Hypothalamus (tissue), 51 donors: ENCODE measurements at places on chromosomes 7 and 10.

GRCh38 chr7:151046603-151047573 lies 1.4 kb upstream of the ASIC3 start:
- DNase-seq, result no peak

GRCh38 chr7:48350515-48350914 lies 179.3 kb downstream of the ABCA13 start:
- no peak for DNase-seq

DNA sequence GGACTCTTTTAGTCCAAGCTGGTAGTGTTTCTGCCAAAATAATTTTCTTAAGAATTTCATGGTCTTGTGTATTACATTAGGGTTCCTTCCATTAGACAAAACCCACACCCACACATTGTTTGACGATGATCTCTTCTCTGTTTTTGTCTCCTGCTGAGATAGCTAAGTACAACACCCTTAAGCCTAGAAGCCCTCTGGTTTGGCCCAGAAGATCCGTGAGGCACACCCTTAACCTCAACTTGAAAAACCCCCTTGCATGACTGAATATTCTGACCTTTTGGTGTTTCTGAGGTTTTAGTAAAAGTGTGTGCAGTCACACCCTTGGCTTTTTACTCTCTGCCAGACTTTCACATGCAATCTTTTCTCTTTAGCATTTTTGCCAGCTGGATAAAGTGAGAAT lies 29.3 kb upstream of the ERCC6 start:
- DNase-seq, result no peak

DNA sequence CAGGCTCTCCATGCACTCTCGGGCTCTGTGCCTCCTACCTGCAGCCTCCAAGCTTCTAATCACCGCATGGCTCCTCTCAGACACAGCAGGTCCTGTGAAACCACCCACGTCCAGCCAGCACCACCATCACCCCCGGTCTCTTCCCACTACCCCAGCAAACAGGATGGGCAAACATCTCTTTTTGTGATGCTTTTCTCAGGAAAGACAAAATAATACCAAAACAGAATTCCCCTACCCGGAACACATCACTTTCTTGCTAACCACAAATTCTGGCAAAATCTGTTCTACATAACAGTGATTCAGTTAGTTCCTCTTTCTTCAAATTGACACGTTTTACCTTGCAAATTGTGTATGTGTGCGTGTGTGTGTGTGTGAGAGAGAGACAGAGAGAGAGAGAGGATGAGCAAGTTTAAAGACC lies 6.5 kb downstream of the SNX8 start:
- no peak for DNase-seq

DNA sequence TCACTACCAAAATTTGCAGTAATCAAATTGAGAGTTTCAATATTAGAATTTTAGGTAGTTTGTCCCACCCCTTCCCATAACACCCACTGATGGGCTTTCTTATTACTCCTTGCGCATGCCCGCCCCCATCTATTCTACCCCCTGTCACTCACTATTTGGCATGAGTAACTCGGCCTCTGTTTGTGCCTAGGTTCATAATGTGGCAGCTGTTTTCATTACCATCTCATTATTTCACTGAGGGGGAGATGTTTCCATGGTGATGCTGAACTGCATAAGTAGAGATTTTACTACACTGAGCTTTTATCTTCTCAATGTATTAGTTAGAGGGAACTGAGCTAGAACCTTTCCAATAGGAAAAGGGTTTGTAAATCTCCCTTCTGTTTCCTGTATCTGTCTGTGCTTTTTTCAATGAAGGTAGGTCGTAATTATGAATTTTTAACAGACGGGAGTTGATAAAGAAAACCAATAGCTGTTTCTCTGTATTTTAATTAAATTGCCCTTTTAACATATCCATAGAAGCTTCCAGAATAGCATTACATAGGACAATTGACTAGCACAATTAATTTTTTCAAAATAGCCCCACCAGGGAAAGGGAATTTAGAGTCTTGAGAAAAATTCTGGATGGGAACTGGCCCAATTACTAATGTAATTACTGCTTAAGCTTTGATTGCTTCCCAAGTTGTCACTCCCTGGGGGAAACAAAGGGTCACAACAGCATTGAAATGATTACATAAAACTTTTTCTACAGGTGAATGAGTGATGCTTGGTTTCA lies 33.4 kb downstream of the PRPS1L1 start:
- no peak for DNase-seq

GRCh38 chr7:153532326-153532725 lies 519.9 kb upstream of the DPP6 start:
- DNase-seq, result no peak

DNA sequence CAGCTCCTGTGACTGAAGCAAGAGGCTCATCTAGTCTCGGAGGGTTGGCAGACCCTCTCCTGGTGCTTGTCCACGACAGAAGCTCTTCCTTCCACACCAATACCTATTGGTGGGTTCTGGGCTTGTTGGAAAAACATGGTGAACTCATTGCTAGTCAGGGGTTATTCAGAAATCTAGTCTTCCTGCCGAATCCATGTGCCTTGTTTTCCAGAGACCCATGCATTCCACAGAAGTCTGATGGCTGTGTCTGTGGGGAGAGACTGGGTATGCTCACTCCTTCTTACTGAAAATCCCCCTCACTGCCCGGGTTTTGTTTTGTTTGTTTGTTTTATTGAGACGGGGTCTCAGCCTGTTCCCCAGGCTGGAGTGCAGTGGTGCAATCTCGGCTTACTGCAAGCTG lies 138.3 kb downstream of the DNAJB6 start:
- DNase-seq, result no peak

- no peak for DNase-seq
Measured at GRCh38 chr7:137879357-137880158, 32.8 kb upstream of the DGKI start.

DNA sequence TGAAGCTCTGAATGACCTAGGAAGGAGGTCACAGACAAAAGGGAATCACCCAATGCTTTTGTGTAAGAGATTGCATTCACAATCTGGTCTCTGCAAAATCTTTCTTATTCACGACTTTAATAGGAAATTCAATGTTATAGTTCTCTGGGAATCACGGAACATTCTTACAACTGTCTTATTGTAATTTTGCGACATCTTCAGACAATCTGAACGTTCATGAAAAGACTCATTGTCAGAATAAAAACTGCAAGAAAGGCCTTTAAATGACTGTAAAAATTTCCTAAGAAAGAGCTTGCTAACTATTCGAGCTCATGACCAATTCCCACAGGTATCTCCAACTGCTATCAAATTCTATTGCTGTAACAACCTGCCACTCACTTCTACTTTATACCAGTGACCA lies 130.7 kb downstream of the DGKI start:
- DNase-seq, result no peak

DNA sequence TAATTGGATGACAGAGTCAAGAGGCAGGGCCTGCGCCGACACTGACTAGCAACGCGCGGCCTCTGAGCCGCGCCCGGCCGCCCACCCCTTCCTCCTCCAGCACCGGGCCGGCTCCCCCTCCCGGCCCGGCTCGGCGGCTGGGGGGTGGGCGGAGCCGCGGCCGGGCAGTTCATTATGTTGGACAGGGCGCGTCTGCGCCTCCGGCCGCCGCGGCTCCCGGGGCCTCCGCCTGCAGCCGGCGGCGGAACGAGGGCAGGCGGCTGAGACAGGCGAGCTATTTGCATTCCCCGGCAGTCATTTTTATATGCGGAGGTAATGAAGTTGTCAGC lies 106.7 kb downstream of the SNX10 start:
- no peak for DNase-seq

DNA sequence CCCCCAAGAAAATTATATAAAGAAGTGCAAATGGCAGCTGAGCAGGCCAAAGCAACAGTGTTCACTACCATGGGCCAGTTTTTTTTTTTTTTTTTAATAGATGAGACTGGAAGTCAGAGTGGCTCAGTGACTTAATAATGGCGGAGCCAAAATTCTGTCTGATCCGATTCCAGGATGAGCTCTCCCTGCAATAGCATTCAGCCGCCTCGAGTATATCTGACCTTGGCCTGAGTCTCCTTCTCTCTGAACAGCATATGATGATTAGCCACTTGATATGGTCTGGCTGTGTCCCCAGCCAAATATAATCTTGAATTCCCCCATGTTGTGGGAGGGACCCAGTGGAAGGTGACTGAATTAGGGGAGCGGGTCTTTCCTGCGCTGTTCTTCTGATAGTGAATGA lies 76.7 kb upstream of the PRLHR start:
- no peak for DNase-seq

- DNase-seq, result no peak
Measured at GRCh38 chr7:128304212-128304611, 39.5 kb downstream of the RBM28 start.

DNA sequence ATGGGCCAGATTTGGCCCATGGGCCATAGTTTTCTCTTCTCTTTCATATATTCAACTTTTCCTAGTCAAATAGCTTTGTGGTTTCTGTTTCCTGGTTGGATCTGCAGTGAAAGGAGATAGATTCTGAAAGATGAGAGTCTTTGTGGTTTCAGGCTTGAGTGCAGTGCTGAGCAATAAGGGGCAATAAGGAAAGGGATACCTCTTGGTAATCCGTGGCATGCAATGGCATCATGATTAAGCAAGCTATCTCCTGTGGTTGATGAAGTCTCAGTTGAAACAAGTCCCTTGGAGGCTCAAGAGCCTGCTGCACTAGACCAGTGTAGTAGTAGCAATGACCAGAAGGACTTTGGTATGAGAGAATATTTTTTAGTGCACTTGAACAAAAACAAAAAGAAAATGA lies 187.7 kb upstream of the CNTNAP2 start:
- no peak for DNase-seq

DNA sequence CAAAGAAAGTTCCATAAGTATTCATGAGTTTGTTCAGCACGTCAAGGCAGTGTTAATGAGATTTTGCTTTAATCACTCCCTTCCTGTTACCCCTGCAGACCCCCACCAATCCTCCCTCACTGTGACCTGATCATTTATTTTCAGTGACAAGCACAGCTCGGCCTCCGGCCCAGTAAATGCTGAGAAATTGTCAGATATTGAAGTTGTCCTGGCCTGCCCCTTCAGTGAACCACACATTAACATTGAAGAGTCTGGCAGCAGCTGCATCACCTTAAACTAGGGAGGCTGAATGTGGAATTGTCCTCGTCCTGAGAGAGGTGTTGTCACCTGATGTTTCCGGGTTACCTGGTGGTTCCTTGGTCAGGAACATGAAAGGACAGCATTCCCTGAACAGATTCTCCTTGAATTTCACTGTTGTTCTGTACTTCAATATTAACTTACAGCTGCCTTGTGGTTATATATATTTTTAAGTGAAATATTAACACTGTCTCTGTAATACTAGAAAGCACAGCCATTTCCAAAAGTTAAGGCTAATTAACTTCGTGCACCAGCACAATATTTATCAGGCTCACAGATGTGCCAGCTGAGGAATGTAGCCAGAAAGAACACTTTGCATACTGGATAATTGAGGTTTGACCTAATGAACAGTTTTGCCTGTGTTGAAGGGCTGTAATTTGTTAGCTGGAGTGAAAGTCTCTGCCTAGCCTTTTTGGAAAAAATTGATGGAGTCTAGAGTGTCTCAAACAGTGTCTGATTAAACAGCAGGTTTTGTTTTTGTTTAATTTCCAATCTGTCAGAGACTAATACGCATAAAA lies 265.3 kb downstream of the HDAC9 start:
- DNase-seq, result no peak

- DNase-seq, result peak; percentile 33
Measured at GRCh38 chr7:100369105-100369504, 4.2 kb upstream of the PILRA start.

DNA sequence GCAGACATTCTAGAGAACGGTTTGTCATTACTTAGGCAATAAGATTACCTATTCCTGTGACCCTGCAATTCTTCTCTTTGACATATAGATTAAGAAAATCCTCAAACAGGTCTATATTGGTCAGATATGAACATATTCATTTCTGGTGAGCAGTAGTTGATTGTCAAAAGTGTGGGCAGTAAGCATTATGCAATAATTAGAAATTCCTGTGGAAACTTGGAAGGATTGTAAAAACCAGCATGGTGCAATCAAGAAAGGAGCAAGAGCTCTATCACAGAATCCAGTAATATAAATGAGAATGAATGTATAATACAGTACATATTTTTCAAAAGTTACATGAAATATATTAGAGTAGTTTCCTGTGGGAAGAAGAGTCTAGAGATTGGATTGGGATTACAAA lies 406.5 kb downstream of the SUGCT start:
- no peak for DNase-seq

- no peak for DNase-seq
Measured at GRCh38 chr10:75253281-75254220, 17.8 kb upstream of the COMTD1 start.

DNA sequence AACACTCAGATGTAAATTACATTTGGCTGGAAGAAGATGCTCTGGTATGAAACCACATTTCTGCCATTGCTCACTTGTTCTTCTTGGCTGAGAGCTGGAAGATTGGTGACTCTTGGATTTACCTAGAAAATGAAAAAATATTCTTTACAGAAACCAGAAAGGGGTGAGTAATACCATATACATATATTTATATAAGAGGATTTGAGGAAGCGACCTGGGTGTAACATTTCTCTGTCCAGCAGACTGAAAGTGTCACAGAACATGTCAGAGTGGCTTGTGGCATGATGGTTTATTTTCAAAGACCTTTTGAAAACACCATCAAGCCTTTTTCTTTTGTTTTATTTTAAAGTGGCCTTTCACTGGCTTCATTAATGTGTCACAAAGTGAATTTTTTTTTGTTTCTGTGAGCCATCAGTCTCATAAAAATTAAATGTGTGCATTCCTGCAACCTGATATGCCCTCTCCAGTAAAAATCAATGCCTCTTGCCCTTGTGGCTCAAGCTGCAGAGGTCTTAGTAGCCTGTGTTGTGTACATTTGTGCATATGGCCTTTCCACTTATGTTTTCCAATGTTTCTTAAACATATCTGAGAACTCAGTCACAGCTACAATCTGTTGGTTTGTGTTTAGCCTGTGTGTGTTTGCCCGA lies 23.5 kb downstream of the CREB5 start:
- no peak for DNase-seq

DNA sequence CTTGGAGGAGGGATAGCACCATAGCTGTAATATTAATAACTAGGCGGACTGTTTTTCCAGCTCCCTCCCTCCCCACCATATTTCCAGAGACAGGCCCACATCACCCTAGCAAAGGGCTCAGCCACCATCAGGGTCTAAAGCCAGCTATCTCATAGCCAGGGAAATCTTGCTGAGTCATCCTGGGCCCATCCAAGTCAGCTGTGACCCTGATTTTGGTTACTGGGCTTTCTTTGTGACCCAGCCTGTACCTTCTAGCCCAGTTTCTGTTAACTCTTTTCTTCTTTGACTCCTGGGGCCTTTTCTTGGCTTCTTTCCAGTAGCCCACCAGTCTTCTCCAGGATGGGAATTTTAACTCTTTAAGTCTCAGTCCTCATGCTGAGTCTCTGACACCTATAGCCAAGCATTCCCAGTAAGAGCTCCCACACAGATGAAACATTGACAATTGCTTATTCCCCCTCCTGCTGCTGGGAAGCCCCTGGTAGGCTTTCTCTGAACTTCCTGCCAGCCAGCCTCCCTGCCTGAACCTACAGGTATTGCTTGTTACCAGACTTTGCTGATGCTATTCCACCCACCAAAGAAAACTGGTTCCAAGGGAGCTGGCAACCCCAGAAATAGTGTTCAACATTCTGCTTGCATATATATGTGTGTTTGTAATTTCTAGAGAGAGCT lies 34.8 kb upstream of the ADO start:
- no peak for DNase-seq
